A673 (cell line): ENCODE measurements at places on chromosomes 3 and 15. TPM values are rescaled to one million over a fixed set of nuclear protein-coding genes. Genes with fewer than 3 reads are reported as not detected.

GABRR3 gene
- total RNA-seq = not detected in 2 replicates

GRCh38 chr3:179646177-179646576 lies 6.7 kb upstream of the USP13 start:
- no peak overlapping the region for H3K27ac ChIP-seq
- no peaks in the 10 kb centered on the region for H3K27me3 ChIP-seq
- H3K36me3 ChIP-seq = no peaks in the 10 kb centered on the region
- no peaks in the 10 kb centered on the region for H3K4me1 ChIP-seq
- H3K4me3 ChIP-seq = no peak overlapping the region

GRCh38 chr15:49331951-49332350 lies 91.1 kb upstream of the FGF7 start:
- DNase-seq = no peak
- H3K4me3 ChIP-seq = no peak overlapping the region
- no peaks in the 10 kb centered on the region for H3K27me3 ChIP-seq
- no peaks in the 10 kb centered on the region for H3K36me3 ChIP-seq
- no peaks in the 10 kb centered on the region for H3K4me1 ChIP-seq
- H3K27ac ChIP-seq = no peak overlapping the region

CGNL1 gene
- total RNA-seq = 0.58 and 1.1 TPM in 2 replicates

DNA sequence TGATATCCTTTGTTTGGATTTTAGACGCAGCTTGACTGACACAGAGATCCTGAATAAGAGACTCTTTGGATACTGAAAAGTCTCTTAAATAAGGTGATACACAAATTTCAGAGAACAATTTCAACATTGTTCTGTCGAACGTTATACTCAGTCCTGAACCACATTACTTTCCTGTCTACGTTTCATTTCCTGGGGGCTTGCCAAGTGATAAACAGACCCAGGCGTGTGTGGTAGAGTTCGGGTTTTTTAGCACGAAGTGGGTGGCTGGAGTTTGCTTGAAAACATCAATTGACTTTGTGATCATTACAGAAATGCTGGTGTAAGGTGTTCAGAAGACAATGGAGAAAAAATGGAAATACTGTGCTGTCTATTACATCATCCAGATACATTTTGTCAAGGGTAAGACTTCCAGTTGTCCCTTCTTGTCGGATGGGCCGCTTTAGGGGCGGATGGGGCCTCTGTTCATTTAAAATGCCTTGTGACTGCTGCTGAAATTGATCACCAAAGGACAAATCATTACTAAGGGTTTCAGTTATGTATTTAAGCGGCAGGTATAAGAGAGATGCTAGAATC lies at the start of gene CD96:
Gene CD96, plus strand, starts transcription at position 287 of the 573 bp plus-strand sequence. Its CDS starts 52 bp downstream, at position 339.
- H3K36me3 ChIP-seq = no peaks in the 10 kb centered on the region
- DNase-seq = no peak
- H3K4me1 ChIP-seq = no peaks in the 10 kb centered on the region
- no peak within 1 kb of the TSS for H3K4me3 ChIP-seq

DNA sequence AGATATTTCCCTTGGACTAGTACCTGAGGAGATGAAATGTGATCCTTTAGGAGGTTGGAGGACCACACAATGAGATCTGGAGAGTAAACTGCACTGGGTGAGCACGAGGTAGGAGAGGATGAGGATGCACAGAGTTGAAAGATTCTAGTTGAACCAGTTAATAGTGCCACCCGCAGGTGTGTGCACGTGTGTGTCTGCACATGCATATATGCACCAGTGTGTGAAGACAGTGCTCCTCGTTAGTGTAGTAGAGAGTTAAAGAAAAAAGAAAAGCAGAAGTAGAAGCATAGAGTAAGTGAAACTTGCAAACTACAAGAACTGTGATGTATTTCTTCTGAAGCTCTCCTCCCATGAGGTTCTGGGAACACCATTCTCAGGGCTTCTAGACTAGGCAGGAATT lies 8.4 kb downstream of the MED12L start:
- H3K36me3 ChIP-seq = no peaks in the 10 kb centered on the region
- H3K27me3 ChIP-seq = peaks cover 12% of the 10 kb centered on the region
- H3K4me3 ChIP-seq = no peak overlapping the region
- DNase-seq = no peak
- H3K27ac ChIP-seq = no peak overlapping the region

DNA sequence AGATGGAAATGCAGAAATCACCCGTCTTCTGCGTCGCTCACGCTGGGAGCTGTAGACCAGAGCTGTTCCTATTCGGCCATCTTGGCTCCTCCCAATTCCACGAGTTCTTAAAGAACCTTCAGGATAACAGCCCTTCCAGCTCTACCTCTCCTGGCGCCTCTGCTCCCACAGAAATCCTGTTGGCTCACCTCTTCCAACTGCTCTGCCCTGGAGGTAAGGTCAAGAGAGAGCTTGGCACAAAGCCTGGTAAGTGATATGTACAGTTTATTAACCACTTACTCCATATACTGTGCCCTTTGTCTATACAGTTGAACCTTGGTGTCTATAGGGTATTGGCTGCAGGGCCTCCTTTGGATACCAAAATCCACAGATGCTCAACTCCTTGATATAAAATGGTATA lies 17.8 kb upstream of the FGF12 start:
- H3K4me3 ChIP-seq = no peak overlapping the region
- H3K27me3 ChIP-seq = no peaks in the 10 kb centered on the region
- H3K4me1 ChIP-seq = no peaks in the 10 kb centered on the region
- H3K27ac ChIP-seq = no peak overlapping the region
- no peaks in the 10 kb centered on the region for H3K36me3 ChIP-seq

DNA sequence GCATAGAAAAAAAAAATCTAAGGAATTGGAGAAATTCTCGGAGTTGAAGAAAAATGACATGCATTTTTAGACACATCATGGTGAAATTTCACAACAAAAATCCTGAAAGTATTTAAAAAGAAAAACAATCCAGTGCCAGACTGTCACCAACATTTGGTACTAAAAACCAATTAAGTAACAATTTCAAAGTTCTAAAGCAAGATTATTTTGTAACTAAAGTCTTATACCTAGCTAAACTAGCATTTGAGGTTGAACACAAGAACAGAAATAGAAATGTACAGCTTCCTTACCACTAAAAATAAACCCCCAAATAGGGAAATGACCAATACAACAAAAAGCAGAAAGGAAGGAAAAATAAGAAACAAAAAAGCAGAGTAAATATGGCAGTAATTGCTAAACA lies 11.9 kb downstream of the TOMM70 start:
- no peak overlapping the region for H3K27ac ChIP-seq
- no peaks in the 10 kb centered on the region for H3K27me3 ChIP-seq
- no peak overlapping the region for H3K4me3 ChIP-seq
- DNase-seq = no peak

- no peaks in the 10 kb centered on the region for H3K4me1 ChIP-seq
- H3K4me3 ChIP-seq = no peak overlapping the region
- H3K36me3 ChIP-seq = no peaks in the 10 kb centered on the region
- no peak overlapping the region for H3K27ac ChIP-seq
- H3K27me3 ChIP-seq = no peaks in the 10 kb centered on the region
- no peak for DNase-seq
Measured at GRCh38 chr15:86165265-86166211, 85.9 kb downstream of the AGBL1 start.

- no peaks in the 10 kb centered on the region for H3K4me1 ChIP-seq
- no peak for DNase-seq
Measured at GRCh38 chr15:95857124-95857757, 473.3 kb upstream of the NR2F2 start.

DNA sequence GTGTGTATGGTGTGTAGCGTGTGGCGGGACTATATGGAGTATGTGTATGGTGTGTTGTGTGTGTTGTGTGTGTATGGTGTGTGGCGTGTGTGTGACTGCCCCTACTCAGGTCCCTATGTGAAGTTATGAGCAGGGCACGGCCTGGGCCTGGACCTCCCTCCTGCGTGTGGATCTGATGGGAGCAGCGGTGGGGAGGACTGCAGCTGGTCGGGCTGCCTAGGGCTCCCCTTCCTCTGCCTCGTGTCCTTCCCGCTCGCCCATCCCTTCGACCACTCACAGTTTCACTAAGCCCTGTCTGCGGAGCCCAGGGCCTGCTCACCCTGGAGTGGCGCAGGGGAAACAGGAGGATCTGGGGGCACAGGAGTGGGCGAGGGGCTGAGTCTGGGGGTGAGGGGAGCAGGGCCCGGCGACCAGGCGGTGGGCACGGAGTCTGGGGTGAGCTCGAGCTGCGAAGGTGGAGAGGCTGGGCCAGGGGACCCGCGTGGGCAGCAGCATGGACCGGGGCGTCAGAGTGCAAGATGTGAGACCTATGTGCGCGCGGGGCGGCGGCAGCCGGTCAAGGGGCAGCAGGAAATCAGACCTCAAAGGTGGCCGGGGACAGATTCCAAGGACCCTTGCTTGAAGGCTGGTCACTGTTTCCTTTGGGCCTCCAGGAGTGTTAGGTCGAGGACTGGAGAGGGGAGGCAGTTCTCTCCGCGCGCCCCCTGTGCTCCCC lies 26.6 kb downstream of the GABRA5 start:
- H3K4me3 ChIP-seq = no peak overlapping the region
- no peak overlapping the region for H3K27ac ChIP-seq
- H3K27me3 ChIP-seq = no peaks in the 10 kb centered on the region
- H3K4me1 ChIP-seq = no peaks in the 10 kb centered on the region
- H3K36me3 ChIP-seq = no peaks in the 10 kb centered on the region

- H3K4me1 ChIP-seq = no peaks in the 10 kb centered on the region
- H3K27me3 ChIP-seq = no peaks in the 10 kb centered on the region
- DNase-seq = no peak
- H3K4me3 ChIP-seq = no peak overlapping the region
Measured at GRCh38 chr15:32774022-32774421, 56.2 kb downstream of the GREM1 start.

DNA sequence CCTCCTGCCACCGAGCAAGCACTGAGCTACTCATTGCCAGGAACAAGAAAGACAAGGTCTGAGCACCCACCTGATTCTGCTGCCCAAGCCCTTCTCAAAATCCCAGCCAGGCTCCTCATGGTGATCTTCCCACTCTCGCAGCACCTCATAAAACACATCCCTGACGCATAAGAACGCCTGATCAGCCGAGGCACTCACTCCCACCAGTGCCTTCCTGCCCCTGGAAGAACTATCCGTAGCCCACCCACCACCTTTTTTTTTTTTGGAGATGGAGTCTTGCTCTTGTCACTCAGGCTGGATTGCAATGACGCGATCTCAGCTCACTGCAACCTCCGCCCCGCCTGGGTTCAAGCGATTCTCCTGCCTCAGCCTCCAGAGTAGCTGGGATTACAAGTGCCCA lies 3.9 kb downstream of the CDAN1 start:
- peaks cover 6% of the 10 kb centered on the region for H3K4me1 ChIP-seq
- peaks cover 64% of the 10 kb centered on the region for H3K36me3 ChIP-seq
- H3K4me3 ChIP-seq = no peak overlapping the region
- no peaks in the 10 kb centered on the region for H3K27me3 ChIP-seq
- no peak overlapping the region for H3K27ac ChIP-seq
- DNase-seq = no peak

DNA sequence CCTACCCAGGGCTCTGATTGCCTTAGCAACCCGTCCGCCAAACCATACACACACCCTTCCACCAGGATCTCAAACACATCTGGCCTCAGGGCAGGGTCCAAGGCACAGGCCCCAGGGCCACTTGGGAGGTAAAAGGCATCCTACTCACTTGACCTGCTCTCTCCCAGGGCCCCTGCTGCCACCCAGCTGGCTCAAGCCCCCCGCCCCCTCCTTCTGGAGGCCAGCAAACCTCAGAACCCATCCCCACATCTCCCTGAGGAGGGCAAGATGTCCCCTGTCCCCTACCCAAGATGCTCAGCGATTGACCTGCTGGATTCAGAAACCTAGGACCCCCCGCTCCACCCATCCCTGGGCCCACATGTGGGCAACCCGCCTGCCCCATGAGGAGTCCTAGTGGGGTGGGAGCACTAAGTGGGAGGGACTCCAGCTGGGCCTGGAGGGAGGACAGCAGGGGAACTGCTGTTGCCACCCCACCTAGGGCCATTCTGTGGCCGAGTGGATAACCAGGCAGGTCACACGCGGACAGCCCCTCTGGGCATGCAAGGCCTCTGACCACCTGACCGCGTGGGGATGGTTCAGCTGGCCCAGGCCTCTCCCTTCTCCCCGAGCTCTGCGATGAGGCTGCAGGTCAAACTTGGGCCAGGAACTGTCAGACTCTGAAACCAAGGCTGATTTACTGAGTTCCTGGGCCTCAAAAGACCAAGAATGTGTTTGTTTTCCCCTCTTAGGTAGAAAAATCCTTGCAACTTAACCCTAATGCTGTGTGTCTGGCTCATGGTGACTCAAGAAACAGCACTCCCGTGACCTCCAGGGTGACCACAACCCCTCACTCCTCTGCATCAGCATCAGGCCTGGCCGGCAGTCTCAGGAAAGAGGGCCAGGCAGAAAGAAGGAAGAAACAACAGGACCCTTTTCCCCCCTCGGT lies 4.2 kb downstream of the MFGE8 start:
- H3K4me3 ChIP-seq = no peak overlapping the region
- peaks cover 16% of the 10 kb centered on the region for H3K4me1 ChIP-seq
- H3K27me3 ChIP-seq = no peaks in the 10 kb centered on the region
- DNase-seq = no peak

GRCh38 chr3:99542767-99543518 lies 95.5 kb upstream of the COL8A1 start:
- H3K27ac ChIP-seq = no peak overlapping the region
- peaks cover 6% of the 10 kb centered on the region for H3K4me1 ChIP-seq
- H3K27me3 ChIP-seq = no peaks in the 10 kb centered on the region
- H3K36me3 ChIP-seq = no peaks in the 10 kb centered on the region
- no peak for DNase-seq

RTP4 gene
- total RNA-seq = not detected in 2 replicates

DNA sequence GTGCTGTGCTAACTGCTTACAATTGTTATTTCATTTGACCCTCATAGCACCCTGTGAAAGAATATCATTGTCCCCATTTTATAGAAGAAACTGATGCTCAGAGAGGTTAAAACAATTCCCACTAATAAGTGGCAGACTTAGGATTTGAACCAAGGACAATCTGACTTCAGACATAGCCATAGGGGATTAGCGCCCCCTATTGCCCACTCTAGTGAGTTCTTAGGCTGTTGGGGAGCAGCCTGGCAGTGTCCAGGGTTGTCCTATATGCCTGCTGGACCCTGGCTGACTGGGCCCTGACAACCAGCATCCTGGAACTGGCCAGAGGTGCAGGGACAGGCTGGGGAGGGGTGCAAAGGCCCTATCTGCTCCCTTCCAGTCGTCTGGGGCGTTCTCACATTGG lies 15.4 kb downstream of the DPH3 start:
- H3K4me1 ChIP-seq = no peaks in the 10 kb centered on the region
- no peak overlapping the region for H3K4me3 ChIP-seq
- H3K27ac ChIP-seq = no peak overlapping the region
- no peaks in the 10 kb centered on the region for H3K36me3 ChIP-seq
- DNase-seq = peak; percentile 27
- no peaks in the 10 kb centered on the region for H3K27me3 ChIP-seq

RBP2 gene
- not detected in 2 replicates for total RNA-seq

GRCh38 chr3:139465636-139466035 lies 10.7 kb downstream of the RBP2 start:
- no peak overlapping the region for H3K27ac ChIP-seq
- no peaks in the 10 kb centered on the region for H3K36me3 ChIP-seq
- H3K4me1 ChIP-seq = no peaks in the 10 kb centered on the region
- no peaks in the 10 kb centered on the region for H3K27me3 ChIP-seq
- DNase-seq = no peak
